ENCODE measurements at places on chromosomes 5 and 9. TPM values are rescaled to one million over a fixed set of nuclear protein-coding genes. Genes with fewer than 3 reads are reported as not detected.

CXXC5 gene
- total RNA-seq = 32.7 TPM

DNA sequence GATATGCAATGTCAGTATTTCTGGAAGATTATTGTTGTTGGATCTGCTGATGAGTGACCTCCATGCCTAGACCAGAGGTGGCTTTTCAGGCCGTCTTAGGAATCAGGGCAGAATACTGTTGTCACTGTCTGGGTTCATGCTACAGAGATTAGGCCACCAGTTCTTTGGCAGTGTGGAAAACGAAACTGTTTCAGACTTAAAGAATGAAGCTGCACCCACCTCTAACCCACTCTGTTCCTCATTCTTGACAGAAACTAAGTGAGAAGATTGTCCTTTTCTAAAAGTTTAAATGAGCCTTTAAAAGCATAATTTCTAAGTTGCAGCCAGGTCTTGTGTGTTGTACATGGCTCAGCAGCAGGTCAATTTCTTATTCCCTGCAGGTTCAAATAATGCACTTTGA is 444.3 kb downstream of the ENC1 start:
- DNase-seq = no peak
- peaks cover 3% of the 10 kb centered on the region for H3K4me1 ChIP-seq
- no peaks in the 10 kb centered on the region for H3K27me3 ChIP-seq
- no peaks in the 10 kb centered on the region for H3K36me3 ChIP-seq

- no peaks in the 10 kb centered on the region for H3K27me3 ChIP-seq
- DNase-seq = no peak
- H3K27ac ChIP-seq = no peak overlapping the region
- no peaks in the 10 kb centered on the region for H3K4me1 ChIP-seq
- H3K4me3 ChIP-seq = no peak overlapping the region
These were observed 107.3 kb upstream of the SPIN1 start for GRCh38 chr9:88280816-88281382.

GRCh38 chr9:110356639-110357395 is 19.2 kb upstream of the TXNDC8 start:
- no peak overlapping the region for H3K4me3 ChIP-seq
- H3K4me1 ChIP-seq = no peaks in the 10 kb centered on the region
- DNase-seq = no peak
- H3K36me3 ChIP-seq = no peaks in the 10 kb centered on the region
- no peak overlapping the region for H3K27ac ChIP-seq

SETD9 gene
- 46.7 TPM for total RNA-seq

FCN2 gene
- not detected for total RNA-seq

LRSAM1 gene
- total RNA-seq = 7.2 TPM

GRCh38 chr5:107542831-107543231 is 127.9 kb downstream of the EFNA5 start:
- peak overlapping the region; percentile 77 for H3K27ac ChIP-seq
- no peaks in the 10 kb centered on the region for H3K36me3 ChIP-seq
- H3K27me3 ChIP-seq = no peaks in the 10 kb centered on the region

IL3 gene
- not detected for total RNA-seq

All from stomach (tissue), 19 donors.